ENCODE measurements at places on chromosomes 1 and 21. TPM values are rescaled to one million over a fixed set of nuclear protein-coding genes. Genes with fewer than 3 reads are reported as not detected.

Gene TMPRSS3
- total RNA-seq: 4.4 TPM

Gene PEF1
- 58.5 TPM for total RNA-seq

Gene FOXD3
- total RNA-seq: 1.9 TPM

Gene MMEL1
- total RNA-seq: 2.4 TPM

Gene UTS2
- not detected for total RNA-seq

Gene DENND2C
- total RNA-seq: 4.2 TPM

Gene EVA1B
- total RNA-seq: 18.7 TPM

Gene NBPF4
- total RNA-seq: not detected

Gene CFHR1
- total RNA-seq: not detected

Gene CHD5
- total RNA-seq: 10.1 TPM

Data from camera-type eye (tissue), 1 donor.